ENCODE measurements at places on chromosomes 7 and 10.

DNA sequence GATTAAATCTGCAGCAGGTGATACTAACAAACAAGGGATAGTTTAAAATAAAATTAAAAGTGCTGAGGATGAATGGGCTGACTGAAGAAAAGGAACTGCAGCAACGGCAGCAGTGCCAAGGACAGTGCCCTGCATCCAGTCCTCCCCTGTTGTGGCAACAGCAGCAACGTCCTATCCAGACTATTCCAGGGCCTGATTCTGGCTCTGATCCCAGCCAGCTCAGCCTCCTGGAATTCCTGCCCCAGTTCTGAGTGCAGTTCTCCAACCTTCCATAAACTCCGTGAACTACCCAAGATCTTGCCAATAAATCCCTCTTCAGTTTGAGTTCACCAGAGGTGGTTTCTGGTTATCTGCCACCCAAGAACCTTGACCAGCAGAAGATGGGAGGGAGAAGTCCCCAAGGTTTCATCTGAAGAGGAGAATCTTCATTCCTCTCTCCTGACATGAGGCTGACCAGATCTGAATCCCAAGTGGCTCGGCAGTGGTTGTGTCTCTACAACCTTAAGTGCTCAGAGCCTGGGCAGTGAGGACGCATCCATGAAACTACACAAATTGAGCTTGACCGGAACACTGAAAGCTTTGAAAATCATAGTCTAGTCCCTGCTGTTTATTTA, 115.8 kb downstream of the SORBS1 start:
- no peak for DNase-seq

DNA sequence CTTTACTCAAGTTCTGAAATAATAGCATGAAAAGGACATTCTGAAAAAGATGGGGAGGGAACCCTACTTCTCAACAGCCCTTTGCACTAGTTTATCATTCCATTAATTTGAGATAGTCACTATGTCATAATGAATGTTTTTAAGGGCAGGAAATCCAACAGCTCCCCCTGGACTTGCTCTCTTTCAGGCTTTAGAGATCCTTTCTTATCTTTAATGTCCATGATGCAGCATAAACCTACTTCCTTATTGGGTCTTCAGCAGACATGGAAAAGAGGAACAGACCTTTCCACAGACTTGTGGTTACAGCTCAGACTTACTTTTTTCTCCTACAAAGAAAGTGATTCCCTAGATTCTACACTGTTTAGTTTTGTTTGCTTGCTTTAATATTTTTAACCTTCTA, 87.3 kb downstream of the IDE start:
- DNase-seq: no peak

- no peak for DNase-seq
These were observed 46.2 kb upstream of the RABGEF1 start for GRCh38 chr7:66694286-66694685.

GRCh38 chr7:83613232-83613631, 35.7 kb downstream of the SEMA3E start:
- DNase-seq: no peak

Data from central memory CD4-positive, alpha-beta T cell (primary cell).